ENCODE measurements at places on chromosomes 7 and 10.

- no peak for DNase-seq
Measured at GRCh38 chr10:78995987-78996791, 72.6 kb upstream of the ZMIZ1 start.

GRCh38 chr10:31731711-31732110, 196.9 kb downstream of the ARHGAP12 start:
- no peak for DNase-seq

GRCh38 chr7:101919363-101920115, 102.1 kb downstream of the CUX1 start:
- DNase-seq = no peak

DNA sequence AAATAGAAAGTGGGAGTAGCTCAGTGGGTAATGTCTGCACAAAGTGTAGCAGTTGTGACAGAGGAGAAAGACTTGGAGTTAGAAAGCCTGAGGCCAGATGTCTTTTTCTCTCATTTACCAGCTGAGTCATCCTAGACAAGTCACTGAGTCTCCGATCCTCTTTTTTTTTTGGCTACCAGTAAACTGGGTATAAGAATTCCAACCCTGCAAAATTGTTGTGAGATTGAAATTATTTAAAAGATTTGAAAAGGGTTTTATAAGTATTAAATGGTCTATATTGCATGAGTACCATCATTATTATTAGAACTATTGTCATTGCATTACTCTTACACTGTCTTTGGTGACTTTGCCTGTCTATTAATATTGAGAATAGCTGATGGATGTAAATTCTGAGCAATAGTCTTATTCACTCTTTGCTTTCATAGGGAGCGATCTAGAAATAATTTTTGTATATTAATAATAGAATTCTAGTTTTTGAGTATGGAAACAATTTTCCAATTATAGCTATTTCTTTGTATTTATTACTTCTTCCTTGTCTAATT, 74.0 kb downstream of the ARID5B start:
- no peak for DNase-seq

Measured in CD4-positive, alpha-beta T cell treated with Interleukin-2 at 100 ng/mL for 4 hours (primary cell).